ENCODE measurements at places on chromosomes 3 and 15.

DNA sequence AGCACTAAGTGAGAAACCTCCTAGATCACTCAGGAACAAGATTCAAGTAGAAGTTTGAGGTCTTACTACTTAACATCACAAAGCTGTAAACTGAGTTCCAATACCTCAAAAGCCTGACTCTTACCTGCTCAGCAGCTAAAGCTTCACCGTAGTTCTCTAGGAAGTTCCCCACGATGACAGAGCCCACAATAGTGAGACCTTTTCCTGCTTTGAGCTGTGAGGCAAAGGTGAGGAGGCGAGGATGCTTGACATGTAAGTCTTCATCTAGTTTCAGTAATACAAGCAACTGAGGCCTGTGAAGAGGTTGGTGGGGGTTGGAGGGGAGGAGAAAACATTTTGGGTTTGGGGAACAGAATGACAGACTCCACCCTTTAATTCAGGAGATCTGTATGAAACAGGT lies 15.7 kb downstream of the EMC4 start:
- no peak for DNase-seq

- peak; percentile 61 for DNase-seq
Measured at GRCh38 chr3:50238549-50239026, 2.6 kb downstream of the GNAI2 start.

DNA sequence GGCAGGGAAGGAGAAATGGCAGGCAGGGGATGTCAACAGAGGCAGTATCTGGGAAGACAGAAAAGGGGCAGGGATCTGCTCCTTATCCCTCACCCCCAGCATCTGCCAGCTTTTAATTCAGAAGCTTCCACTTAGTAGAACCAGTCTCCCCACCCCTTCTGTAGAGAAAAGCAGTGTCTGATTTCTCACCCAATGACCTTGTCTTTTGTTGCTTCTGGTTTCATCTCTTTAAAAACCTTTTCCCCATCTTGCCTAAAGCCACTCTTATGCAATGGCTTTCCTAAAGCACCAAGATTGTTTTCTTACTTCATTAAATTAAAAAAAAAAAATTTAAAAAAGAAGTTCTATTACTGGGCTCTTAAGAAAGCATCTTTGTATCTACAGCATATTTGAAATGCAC lies 27.8 kb downstream of the ARHGEF3 start:
- DNase-seq = no peak

GRCh38 chr3:69276884-69277283 lies 109.0 kb downstream of the FRMD4B start:
- DNase-seq = no peak

GRCh38 chr3:160458151-160458550 lies 8.6 kb upstream of the TRIM59 start:
- no peak for DNase-seq

All from inflammatory macrophage treated with lipopolysaccharide for 1 hour (primary cell).